ENCODE measurements at places on chromosomes 16 and 17. TPM values are rescaled to one million over a fixed set of nuclear protein-coding genes. Genes with fewer than 3 reads are reported as not detected.

DNA sequence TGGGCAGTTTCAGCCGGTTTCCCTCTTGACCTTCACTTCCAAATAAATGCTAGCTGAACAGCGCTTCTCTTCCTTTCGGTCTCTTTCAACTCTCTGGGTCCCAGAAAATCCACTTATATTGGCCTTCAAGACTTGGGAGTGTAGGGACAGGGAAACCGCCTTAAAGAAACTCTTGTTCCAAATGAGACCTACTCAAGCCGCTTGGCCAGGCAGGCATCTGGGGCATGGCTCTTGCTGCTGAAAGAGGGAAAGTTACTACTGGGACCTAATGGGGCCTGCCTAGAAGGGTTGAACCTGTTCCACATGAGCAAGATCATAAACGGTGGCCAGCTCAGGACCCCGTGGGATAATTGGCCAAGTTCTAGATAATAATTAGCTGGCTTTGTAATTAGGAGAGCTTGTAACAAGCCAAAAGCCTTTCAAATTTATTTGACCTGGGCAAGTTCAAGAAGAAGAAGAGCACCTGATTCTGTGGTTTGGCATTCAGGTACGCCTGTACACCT, 13.2 kb downstream of the CDH1 start:
- DNase-seq: no peak

DNA sequence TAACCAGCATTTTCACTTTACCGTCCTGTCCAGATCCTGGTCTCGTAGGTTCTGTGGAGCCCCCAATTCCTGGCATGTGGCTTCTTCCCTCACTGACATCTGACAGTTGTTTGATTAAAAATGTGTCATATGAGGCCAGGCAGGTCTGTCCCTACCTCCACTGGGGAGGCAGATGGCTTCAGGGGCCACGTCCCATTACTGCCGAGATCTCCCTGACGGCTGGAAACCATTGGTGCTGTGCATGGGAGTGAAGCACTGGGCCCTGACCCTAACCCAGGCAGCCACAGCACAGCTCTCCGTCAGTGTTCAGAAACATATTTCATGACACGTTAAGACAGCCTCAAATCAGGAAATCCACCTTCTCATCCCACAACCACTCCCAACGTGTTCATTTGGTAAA, 77.5 kb downstream of the GNAO1 start:
- peak; percentile 58 for DNase-seq

- DNase-seq: no peak
Observed at GRCh38 chr17:60422162-60422665, at the start of gene CHCT1. Gene CHCT1 (plus strand): TSS chr17:60422489. CDS start chr17:60422593, 104 bp downstream.

GRCh38 chr17:79341222-79341780, 266.7 kb downstream of the ENGASE start:
- no peak for DNase-seq

DNA sequence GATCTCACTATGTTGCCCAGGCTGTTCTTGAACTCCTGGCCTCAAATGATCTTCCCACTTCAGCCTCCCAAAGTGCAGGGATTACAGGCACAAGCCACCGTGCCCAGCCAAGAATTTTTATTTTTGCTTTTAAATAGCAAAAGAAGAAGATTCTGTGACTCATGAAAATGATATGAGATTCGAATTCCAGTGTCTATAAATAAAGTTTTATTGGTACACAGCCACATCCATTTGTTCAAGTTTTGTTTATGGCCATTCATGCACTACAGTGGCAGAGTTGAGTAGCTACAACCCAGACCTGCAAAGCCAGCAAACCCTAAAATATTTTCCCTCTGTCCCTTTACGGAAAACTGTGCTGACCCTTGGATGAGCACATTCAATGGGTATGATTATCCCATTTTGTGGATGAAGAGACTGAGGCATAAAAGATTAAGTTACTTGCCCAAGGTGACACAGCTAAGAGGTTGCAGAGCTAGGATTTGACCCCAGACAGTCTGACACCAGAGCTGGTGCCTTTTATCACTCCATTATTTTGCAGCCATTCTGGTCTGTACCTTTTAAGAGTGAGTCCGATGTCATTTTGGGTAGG, 34.2 kb downstream of the SCNN1G start:
- DNase-seq: no peak

NOD2 gene
- 4.5 TPM for total RNA-seq

Data from posterior vena cava (tissue), 2 donors.